ENCODE measurements at places on chromosomes 11 and 22.

GRCh38 chr11:105489446-105489845, 120.4 kb upstream of the GRIA4 start:
- no peak for DNase-seq

- DNase-seq, result no peak
These were observed 562.4 kb downstream of the OPCML start for GRCh38 chr11:132969892-132970291.

- DNase-seq, result no peak
These were observed 2.9 kb upstream of the CYP2R1 start for GRCh38 chr11:14894657-14895598.

DNA sequence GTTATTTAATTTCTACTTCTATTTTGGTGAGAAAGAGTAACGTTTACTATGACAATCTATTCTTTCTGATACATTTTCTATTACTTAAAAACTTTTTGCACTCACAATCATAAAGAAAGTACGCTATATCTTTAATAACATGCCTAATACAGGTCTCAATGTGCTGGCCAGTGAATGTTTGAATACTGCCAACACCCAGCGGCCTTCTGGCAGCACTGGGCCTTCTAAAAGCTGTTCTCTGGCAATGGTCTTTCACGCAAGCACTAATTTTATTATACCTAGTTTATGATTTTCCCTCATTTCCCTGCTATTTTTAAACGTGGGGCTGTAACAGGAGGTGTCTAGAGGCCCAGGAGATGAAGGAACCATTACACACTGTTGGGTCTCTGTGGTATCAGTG, 349.8 kb upstream of the PITPNB start:
- no peak for DNase-seq

DNA sequence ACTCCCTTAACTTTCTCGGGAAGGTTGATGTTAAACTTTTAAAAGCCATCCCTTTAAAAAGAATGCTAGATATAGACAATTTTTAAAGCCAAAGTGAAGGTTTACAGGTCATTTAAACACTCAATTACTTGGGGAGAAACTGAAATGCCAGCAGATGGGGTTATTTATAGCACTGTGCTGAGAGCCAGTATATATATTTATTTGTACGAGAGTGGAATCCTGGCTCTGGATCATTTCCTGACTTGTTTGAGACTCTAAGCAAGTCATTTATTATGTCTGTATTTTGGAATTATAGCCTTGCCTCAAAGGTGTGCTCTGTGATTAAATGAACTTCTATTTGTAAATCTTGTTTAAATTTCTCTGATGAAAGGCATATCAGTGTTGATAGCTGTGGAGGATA, 6.8 kb upstream of the ZBED5 start:
- no peak for DNase-seq

DNA sequence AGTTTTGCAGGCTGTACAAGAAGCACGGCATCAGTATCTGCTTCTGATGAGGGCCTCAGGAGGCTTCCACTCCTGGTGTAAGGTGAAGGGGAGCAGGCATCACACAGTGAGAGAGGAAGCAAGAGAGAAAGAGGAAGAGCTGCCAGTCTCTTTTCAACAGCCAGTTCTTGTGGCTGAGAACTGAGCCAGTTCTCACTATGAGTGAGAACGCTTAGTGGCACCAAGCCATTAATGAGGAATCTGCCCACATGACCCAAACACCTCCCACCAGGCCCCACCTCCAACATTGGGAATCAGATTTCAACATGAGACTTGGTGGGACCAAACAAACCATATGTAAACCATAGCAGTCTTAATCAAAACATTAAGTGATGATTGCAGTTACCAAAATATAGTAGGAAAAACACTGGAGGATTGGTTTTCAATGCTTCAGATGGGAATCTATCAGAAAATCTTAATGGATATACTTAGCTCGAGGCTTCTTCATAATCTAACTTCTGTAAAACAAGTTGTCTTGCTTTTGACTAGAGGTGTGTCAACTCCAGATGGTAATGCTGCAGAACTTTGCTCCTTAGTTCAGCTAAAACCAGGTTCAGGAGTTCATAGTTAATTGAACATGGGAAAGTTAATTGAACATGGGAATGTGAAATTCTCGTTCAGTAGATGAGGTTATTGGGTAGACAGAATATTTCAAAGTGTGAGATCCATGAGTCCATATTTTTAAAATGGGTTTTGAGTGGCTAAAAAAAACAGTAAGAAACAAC, 12.2 kb downstream of the FAR1 start:
- DNase-seq, result no peak

GRCh38 chr11:13883042-13883441, 79.5 kb upstream of the SPON1 start:
- DNase-seq, result no peak

DNA sequence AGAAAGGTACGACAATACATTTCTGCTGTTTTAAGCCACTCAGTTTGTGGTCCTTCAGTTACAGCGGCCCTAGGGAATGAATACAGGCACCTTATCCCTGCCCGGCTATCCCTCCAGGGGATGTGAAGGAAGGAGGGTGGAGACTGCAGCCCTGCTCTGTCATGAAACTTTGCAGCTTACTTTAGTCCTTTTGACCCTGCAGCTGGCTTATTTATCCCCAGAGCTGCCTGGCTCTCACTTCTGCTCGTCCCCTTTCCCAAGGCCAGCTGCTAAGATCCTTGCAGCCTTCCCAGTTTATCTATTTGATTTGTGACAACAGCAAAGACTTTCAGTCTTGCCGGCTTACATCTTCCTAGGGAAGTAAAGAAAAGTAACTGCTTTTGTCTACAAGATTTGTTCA, 55.2 kb downstream of the SC5D start:
- peak; percentile 13 for DNase-seq

GRCh38 chr11:122977470-122978298, 4.0 kb downstream of the BSX start:
- DNase-seq, result peak; percentile 73

DNA sequence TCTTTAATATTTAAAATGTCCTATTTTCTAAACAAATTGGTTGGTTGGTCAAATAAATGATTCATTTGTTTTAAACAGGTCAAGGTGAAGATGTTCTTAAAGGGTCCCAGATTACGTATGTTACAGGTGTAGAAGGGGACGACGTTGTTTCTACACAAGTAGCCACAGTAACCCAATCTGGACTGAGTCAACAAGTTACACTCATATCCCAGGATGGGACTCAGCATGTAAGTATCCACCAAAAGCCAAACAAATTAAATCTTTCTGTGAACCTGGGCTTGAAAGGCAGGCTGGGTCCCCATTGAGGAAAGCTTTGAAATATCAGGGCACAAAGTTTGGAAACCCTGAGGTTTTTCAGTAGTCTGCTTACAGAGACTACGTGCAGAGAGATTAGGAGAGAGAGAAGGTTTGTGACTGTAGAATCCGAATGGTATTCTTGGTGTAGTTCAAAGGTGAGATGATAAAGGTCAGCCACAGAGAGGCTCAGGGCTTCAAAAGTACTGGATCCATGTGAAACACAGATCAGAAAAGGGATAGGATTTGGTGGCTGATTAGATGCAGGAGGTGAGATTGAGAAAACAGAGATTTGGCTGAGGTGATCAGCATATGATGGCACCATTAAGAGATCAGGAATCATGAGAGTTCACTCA, 51.7 kb downstream of the ZNF143 start:
- no peak for DNase-seq

GRCh38 chr11:17985517-17985916, 27.3 kb downstream of the SERGEF start:
- no peak for DNase-seq

DNA sequence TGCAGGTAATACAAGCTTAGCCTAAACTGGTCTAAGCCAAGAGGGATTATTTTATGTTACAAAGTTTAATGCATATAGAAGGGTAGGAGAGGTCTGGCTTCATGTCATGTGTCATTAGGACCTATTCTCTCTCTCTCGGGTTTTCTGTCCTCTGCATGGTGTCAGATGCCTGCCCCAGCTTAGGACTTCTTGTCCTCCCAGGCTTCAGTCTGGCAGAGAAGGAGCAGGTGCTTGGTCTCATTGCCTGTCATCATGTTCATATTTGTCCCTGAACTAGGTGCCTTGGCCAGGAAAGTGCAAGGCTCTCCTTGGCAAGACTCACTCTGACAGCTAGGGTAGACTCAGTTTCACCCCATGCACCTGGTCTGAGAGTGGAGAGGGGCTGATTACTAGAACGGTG, 126.3 kb downstream of the ADAMTS15 start:
- no peak for DNase-seq

DNA sequence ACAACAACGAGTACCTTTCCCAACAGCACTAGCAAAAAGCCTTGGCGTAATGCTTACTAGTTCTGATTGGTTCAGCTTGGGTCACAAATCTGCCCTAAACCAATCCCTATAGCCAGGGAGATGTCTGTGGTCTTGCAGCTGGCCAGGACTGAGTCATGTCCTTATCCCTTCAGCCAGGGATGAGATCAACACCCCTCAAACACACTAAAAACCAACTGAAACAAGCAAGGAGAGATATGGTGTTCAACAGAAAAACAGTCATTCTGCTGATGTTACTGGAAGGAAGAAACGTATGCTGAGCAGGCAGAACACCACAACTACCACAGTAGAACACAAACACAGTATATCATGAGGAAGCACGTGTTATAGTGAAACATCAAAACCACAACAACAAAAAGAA, 375.6 kb downstream of the LARGE1 start:
- DNase-seq, result no peak

- DNase-seq, result no peak
These were observed 908 bp downstream of the NADSYN1 start for GRCh38 chr11:71453918-71454304.

GRCh38 chr11:101445761-101446160, 138.0 kb downstream of the TRPC6 start:
- no peak for DNase-seq

GRCh38 chr22:44309137-44309536, 3.6 kb downstream of the SHISAL1 start:
- no peak for DNase-seq

GRCh38 chr11:71442880-71443279, 5.3 kb downstream of the DHCR7 start:
- DNase-seq, result no peak

DNA sequence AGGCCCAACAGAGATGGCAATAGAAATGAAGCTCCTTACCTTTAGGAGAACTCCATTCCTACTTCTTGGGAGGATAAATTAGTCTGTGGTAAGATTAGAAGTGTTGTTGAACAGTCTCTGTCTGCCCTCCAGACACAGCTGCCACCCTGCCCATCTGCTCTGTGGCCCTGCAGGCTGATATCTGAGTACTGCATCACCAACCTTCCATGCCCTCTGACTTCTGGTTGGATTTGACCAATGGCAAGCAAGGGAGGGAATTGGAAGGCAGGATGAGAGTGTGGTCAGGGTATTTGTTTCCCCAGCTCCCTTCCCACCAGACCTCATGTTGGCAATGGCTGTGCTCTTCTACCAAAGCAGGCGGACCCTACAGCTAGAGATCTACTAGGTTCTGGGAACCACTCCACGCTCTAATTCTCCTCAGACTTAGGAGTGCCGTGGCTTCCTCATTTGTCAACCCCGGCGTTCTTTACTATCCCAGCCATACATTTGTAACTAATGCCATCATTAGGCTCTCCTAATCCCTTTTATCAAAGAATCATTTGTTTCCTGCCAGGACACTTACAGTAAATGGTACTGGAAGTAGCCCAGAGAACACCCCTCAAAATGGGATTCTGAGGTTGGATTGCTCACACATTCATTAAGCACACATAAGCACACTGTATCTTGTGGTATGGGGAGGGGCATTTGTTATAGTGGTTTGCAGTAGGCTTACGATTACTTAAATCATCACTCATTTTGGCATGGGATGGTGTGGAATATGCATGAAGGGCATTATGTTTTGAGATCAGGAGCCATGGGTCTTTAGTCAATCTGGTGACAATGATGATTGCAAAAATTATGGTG, 35.4 kb upstream of the CD44 start:
- DNase-seq, result no peak

All from ELF-1 (cell line).